ENCODE measurements at places on chromosomes 3 and 15. TPM values are rescaled to one million over a fixed set of nuclear protein-coding genes. Genes with fewer than 3 reads are reported as not detected.
A peak's percentile ranks its signal among the peaks of the same experiment; 100 is the strongest.

- DNase-seq, result no peak
Observed at GRCh38 chr15:63454503-63455211, 49.7 kb upstream of the USP3 start.

GRCh38 chr3:170367797-170368196 lies 10.3 kb downstream of the SKIL start:
- no peak for DNase-seq

DNA sequence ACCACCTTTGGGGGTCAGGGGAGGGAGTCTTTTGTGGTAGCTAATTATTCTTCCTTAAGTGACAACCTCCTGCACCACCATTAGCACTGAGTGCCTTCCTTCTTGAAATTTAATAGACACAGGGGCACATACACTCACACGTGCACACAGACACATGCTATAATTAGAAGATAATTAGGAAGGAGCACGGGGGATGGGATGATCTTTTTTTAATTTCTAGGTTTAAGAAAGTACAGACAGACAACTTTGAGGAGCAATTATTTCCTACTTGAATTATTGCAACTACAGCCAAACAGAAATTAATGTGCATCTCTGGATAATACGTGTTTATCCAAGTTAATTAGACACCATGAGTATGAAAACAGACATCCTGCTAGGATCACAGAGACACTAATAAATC lies 44.8 kb upstream of the GUCA1C start:
- DNase-seq, result no peak

DNA sequence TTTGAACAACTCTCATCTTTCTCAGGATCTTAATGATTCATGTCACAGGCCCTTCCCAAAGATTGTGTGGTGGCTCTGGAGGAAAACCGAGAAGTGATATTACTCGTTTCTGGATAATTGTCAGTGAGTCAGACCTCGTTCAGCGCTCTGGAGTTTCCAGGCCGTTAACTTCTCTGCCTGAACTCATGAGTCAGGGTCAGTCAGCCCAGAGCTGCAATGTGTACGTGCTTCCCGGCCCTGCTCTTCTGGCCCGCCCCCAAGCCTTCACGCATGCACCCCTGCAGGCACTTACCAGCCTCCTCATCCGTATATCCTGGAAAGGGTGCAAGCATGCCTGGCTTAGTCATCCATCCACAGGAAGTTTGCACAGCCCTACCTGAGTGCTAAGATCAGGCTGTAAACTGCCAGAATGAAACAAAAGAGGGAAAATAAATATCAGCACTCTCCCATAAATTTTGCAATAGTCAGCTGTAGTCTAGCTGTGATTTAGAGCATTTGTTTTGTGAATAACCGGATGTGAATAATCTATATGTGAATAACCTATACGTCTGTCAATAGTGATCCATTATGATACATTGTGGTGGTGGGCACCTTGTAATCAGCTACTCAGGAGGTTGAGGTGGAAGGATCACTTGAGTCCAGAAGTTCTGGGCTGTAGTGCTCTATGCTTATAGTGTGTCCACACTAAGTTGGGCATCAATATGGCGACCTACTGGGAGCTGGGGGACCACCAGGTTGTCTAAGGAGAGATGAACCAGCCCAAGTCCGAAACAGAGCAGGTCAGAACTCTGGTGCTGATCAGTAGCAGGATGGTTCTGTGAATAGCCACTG lies 35.3 kb upstream of the SEMA4B start:
- DNase-seq, result peak; percentile 96

DNA sequence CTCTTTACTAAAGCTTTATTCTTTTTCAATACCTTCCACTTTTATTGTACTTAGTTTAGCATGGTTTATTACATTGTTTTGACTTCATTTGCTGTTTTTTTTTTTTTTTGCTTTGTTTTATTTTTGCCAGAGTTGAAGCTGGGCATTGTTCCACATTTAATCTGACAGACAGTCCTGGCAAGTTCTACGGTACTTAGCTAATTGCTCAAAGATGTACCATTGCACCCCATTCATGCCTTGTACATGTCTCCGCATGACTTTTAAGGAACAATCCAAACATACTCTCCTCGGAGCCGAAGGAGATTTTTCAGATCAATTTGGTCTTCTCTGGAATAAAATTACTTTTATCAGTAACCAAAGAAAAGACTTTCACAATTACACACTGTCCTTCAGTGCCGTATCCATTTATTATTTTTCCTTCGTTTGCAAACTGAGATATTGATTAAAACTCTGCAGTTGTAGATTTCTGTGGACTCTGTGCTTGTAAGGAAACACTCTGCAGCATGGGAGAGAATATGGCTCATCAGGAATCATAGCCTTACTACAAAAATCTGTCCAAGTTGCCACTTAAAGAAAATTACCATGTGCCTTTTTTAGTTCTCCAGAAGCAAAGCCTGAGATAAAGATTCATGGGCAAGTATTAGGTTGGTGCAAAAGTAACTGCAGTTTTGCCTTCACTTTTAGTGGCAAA lies 952.0 kb downstream of the AGBL1 start:
- DNase-seq, result no peak

DNA sequence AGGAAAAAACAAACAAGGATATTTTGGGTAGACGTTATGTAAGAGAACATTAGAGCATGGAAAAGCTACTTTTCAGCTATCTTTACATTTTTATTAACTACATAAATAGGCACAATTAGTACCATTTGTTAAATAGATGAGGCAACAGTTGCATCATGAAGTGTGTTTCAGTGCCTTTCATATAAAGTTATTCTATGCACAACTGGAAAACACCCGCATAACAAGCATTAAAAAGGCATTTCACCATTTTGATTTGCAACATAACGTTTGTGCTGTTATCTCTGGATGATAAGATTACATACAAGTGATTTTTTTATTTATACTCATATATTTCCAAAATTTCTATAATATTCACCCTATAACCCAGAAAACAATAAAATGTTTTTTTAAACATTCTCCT lies 69.5 kb downstream of the CBLB start:
- no peak for DNase-seq

DNA sequence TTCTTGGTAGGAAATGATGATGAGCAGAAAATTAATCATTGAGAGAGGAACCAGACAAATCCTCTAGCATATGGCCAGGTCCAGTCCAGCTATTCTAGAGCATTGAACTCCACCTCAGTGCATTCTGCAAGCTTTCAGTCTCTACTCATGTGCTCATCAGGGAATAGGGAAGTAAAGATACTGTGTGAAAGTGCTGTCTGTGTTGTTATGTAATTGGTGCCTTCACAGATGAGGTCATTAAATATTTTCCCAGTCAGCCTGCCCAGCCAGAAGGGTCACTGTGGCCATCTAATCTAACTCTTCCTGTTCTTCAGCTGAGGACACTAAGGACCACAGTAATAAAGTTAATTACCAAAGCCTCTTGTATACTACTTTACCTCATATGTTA lies 28.2 kb downstream of the C3orf62 start:
- DNase-seq, result no peak

DNA sequence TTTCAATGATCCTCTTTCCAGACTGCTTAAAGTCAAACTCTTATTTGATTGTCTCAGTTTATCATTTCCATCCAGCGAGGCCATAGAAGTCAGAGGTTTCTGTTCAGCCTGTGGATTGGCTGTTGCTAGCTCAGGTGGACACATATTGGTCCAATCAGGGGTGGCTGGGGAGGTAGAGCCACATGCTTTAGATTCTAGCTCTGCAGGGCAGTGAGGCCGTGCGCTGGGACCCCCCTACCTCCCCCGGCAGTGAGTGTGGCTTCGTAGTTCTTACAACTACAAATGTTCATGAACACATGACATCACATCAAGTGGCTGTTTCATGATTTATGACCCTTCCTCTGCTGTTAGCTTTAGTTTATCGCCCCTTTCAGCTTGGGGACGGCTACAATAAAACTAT lies 18.0 kb downstream of the APOD start:
- no peak for DNase-seq

DNA sequence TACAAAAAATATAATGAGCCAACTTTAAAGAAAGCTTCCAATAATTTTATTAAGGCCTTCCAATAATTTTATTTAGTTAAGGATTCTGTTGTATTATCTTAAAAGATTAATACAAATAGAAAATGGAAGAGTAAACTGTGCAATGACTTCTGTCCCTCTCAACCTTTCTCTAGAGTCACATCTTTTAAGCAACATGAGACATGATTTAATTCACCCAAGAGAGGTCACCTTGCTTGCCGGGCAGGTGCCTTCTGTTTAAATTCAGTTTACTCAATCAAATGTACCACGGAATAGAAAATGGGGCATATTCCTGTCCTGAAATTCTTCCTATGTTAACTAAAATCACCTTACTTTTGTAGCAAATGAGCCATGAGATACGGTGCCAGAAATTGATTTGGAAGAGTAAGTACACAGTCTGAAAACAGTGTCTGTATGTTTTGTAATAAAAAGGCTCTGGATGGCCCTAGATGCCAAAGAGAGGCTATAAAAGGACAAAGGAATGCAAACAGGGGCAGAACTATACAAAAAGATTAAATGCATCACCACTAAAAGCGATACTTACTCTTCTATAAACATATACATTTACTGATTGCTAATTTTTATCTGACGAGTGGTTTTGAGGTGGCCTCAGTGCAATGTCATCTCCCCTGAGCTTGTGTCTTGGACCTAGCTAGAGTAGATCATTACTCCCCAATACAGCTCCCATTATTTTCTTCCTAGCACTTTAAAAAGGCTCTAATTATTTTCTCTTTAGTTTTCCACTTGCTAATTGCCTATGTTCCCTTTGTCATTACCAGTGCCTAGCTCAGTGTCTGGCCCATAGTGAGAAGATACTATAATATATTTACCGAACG lies 134.0 kb downstream of the FHIT start:
- DNase-seq, result no peak

GRCh38 chr3:109195815-109196214 lies 59.3 kb downstream of the C3orf85 start:
- no peak for DNase-seq

GRCh38 chr3:128345196-128345595 lies 121.5 kb downstream of the DNAJB8 start:
- DNase-seq, result no peak

GRCh38 chr3:12336099-12336498 lies 47.2 kb downstream of the PPARG start:
- DNase-seq, result no peak

- DNase-seq, result peak; percentile 83
Observed at GRCh38 chr3:58237238-58237940, at the start of gene ABHD6. Gene ABHD6 (plus strand): TSS chr3:58237792. CDS start chr3:58256587, 18,795 bp downstream.

GRCh38 chr15:61651267-61651666 lies 409.0 kb downstream of the VPS13C start:
- no peak for DNase-seq

DNA sequence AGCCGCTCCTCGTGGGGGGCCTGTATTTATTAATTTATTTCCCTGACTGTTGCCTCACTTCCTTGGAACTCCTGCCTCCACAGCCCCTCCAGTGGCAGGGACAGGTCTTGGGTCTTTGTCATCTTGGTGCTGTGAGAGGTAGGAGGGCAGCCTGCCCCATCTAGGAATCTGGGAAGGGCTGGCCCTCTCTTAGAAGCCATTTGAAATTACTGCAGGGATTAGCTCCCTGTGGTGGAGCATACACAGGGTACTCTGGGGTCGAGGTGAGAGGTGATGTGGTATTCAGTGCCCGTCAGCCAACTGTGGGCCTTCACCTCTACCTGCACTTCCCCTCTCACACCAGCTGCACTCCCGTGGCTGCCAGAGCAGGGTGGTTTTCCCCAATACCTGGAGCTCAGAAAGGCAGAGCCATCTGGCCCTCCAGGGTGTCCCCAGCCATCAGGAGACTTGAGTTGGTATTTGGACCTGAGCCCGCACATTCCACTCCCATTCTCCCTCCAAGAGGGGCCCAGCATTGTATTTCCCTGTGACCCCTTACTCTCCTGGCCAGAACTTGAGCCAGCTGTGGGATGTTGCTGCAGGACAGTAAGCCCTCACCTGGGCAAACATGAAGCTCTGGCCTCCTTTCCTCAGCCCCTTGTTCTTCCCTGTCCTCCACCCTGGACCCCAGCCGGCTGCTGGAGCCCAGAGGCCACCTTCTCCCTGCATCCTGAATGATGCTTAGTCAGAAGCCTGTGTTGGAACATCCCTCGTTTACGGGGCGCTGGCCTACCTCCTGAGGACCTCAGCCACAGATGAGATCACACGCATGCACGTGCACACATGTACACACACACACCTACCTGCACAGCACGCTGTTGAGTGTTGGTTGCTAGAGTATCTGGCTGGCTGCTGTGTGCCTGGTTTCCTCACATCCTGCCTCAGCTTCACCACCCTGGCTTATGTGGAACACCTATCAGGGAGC lies 2.0 kb upstream of the JMJD7 start:
- DNase-seq, result no peak

- DNase-seq, result no peak
Observed at GRCh38 chr3:13163848-13164382, 90.7 kb upstream of the IQSEC1 start.

DNA sequence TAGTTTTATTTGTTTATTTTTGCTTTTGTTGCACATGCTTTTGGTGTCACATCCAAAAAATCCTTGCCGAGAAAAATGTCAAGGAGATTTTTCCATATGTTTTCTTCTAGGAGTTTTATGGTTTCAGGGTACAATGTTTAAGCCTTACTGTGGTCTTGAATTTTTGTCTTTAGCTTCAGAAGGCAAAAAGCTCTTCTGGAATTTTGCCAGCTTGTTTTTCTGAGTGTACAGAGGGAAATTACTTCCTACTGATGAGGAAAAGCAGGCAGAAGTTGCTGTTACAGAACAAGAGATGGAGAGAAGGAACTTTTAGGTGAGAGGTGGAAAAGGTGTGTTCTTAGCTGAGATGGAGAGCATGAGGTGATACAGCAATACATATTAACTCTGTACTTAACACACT lies 59.6 kb downstream of the UBE2E2 start:
- DNase-seq, result no peak

- DNase-seq, result no peak
Observed at GRCh38 chr3:187533797-187534196, 136.4 kb downstream of the SST start.

GRCh38 chr15:95595759-95596158 lies 734.7 kb upstream of the NR2F2 start:
- no peak for DNase-seq

- DNase-seq, result peak; percentile 57
Observed at GRCh38 chr3:149971403-149972075, 844 bp upstream of the PFN2 start.

- DNase-seq, result no peak
Observed at GRCh38 chr3:73657186-73657585, 32.4 kb upstream of the PDZRN3 start.

Gene XCR1
- total RNA-seq, result 0.17 TPM

Gene PAQR9
- not detected for total RNA-seq

Gene ROPN1
- total RNA-seq, result 1.1 TPM

Gene IQCF5
- not detected for total RNA-seq

Gene AMOTL2
- total RNA-seq, result 17.8 TPM

Gene KCNMB2
- total RNA-seq, result 0.42 TPM

Gene SPINK8
- not detected for total RNA-seq

Gene CNTN4
- 19.1 TPM for total RNA-seq

Gene SETD2
- 48.6 TPM for total RNA-seq

Gene NANOGP8
- total RNA-seq, result not detected

Gene MAGEL2
- total RNA-seq, result 0.10 TPM

Gene LOXL1
- 6.9 TPM for total RNA-seq
